ENCODE measurements at places on chromosomes 1 and 21. TPM values are rescaled to one million over a fixed set of nuclear protein-coding genes. Genes with fewer than 3 reads are reported as not detected.

RORC gene
- not detected for total RNA-seq

HSD3B1 gene
- total RNA-seq = not detected

VSIG8 gene
- total RNA-seq = not detected

ZNF678 gene
- total RNA-seq = 1.6 TPM

ST6GALNAC5 gene
- total RNA-seq = not detected

OR2L13 gene
- not detected for total RNA-seq

RAB42 gene
- total RNA-seq = 2.3 TPM

WNT2B gene
- total RNA-seq = 0.24 TPM

CCDC24 gene
- total RNA-seq = 7.2 TPM

ST6GALNAC3 gene
- total RNA-seq = 0.68 TPM

CALML6 gene
- 0.24 TPM for total RNA-seq

UQCRHL gene
- 7.0 TPM for total RNA-seq

SLAMF7 gene
- total RNA-seq = 1.8 TPM

LRRC71 gene
- total RNA-seq = 0.20 TPM

SLC44A5 gene
- total RNA-seq = 0.10 TPM

BNIPL gene
- 0.09 TPM for total RNA-seq

CENPF gene
- 111 TPM for total RNA-seq

PLA2G2F gene
- not detected for total RNA-seq

KCNH1 gene
- total RNA-seq = 3.0 TPM

KRTAP11-1 gene
- not detected for total RNA-seq

CFHR4 gene
- total RNA-seq = not detected

MFSD2A gene
- total RNA-seq = 4.4 TPM

MSH4 gene
- not detected for total RNA-seq
